Pancreas (tissue), 10 donors: ENCODE measurements at places on chromosomes 7 and 10. TPM values are rescaled to one million over a fixed set of nuclear protein-coding genes. Genes with fewer than 3 reads are reported as not detected.

The RSBN1L gene
- 5.0 TPM for polyA plus RNA-seq

The NUTM2A gene
- polyA plus RNA-seq = 3.6 TPM

The SCART1 gene
- 3.9 TPM for polyA plus RNA-seq

The HHEX gene
- polyA plus RNA-seq = 38.2 TPM

The GIMAP4 gene
- polyA plus RNA-seq = 6.7 TPM

The LRRC61 gene
- 7.1 TPM for polyA plus RNA-seq

The SERPINE1 gene
- polyA plus RNA-seq = 1.9 TPM

DNA sequence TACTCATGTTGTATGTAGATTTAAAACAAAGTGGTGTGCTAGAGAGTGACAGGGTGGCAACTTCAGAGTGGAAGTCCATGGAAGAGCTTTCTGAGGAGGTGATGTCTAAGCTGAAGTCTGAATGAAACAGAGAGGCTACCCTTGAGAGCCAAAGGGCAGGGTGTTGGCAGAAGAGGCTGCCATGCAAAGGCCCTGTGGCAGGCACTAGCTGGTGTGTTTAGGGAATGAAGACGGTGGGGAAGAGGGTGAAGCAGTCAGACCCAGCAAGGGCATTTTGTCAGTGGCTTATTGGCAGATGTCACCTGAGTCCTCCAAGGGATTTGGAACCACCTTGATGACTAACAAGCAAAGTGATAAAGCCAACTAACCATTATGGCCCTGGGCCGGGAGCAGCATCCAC lies 3.7 kb upstream of the CAMK2B start:
- H3K27ac ChIP-seq = no peak overlapping the region
- no peak overlapping the region for H3K4me3 ChIP-seq
- DNase-seq = no peak
- no peaks in the 10 kb centered on the region for H3K36me3 ChIP-seq

DNA sequence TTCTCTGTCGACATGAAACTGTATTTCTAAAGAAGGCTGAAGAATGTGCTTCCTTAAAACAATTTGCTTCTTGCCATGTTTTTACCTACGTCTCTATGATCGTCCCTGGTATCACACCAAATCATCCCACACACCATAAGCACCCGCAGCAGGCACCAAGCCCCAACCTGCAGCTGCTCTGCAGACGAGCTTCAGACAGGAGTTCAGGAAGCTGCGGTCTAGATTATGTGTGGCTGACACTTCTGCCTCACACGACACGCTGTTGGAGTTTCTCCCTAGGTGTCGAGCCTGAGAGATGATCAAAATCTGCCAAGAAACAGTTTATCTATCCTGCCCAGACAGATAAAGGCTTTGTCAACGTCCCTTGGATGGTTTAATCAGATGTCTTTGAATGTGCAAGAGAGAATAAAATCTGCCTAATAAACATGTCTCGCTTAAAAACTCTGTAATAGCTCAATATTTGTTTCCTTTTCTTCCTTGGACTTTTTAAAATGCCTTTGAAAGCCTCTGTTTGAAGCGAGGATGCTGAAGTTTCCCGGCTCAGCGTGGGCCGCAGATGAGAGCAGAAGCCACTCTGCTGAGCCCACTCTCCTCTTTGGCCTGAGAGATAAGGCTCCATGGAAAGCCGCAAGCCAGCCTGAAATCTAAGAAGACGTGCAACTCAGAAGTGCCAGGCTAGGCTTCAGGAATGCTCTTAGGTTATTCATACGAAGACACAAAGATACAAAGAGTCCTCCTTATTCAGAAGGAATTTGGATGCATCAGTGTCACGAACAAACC lies 158.3 kb upstream of the PFKP start:
- no peaks in the 10 kb centered on the region for H3K27me3 ChIP-seq
- DNase-seq = no peak
- H3K27ac ChIP-seq = no peak overlapping the region
- no peak overlapping the region for H3K4me3 ChIP-seq
- H3K36me3 ChIP-seq = no peaks in the 10 kb centered on the region

- H3K27me3 ChIP-seq = no peaks in the 10 kb centered on the region
- no peaks in the 10 kb centered on the region for H3K4me1 ChIP-seq
- H3K27ac ChIP-seq = no peak overlapping the region
- H3K36me3 ChIP-seq = no peaks in the 10 kb centered on the region
- H3K4me3 ChIP-seq = no peak overlapping the region
These were observed 423.4 kb upstream of the DPP6 start for GRCh38 chr7:153628825-153629224.

DNA sequence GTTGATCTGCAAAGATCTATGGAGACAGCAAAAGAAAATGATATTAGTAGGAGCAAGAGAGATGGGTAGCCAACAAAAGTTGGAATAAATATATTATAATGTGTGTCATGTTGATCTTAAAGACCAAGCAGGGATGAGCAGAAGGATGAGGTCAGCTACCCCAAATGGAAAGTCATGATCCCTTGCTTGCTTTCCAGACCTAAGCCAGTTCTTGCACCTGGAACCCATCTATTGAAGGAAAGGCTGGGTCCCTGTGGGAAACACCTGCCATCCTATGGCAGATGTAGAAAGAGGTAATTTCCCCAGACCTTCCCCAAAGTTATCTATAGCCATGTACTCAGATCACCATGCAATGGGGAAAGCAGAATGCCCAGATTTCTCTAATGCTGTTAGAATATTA lies 52.5 kb downstream of the LYZL2 start:
- no peaks in the 10 kb centered on the region for H3K4me1 ChIP-seq
- no peak for DNase-seq
- no peak overlapping the region for H3K27ac ChIP-seq
- H3K27me3 ChIP-seq = no peaks in the 10 kb centered on the region
- H3K4me3 ChIP-seq = no peak overlapping the region

GRCh38 chr10:23384364-23384763 lies 39.8 kb upstream of the C10orf67 start:
- no peak overlapping the region for H3K4me3 ChIP-seq
- H3K36me3 ChIP-seq = no peaks in the 10 kb centered on the region
- no peak overlapping the region for H3K27ac ChIP-seq
- no peaks in the 10 kb centered on the region for H3K4me1 ChIP-seq
- H3K27me3 ChIP-seq = no peaks in the 10 kb centered on the region

- no peaks in the 10 kb centered on the region for H3K4me1 ChIP-seq
- H3K27ac ChIP-seq = no peak overlapping the region
These were observed 50.0 kb upstream of the GRB10 start for GRCh38 chr7:50832744-50833143.

DNA sequence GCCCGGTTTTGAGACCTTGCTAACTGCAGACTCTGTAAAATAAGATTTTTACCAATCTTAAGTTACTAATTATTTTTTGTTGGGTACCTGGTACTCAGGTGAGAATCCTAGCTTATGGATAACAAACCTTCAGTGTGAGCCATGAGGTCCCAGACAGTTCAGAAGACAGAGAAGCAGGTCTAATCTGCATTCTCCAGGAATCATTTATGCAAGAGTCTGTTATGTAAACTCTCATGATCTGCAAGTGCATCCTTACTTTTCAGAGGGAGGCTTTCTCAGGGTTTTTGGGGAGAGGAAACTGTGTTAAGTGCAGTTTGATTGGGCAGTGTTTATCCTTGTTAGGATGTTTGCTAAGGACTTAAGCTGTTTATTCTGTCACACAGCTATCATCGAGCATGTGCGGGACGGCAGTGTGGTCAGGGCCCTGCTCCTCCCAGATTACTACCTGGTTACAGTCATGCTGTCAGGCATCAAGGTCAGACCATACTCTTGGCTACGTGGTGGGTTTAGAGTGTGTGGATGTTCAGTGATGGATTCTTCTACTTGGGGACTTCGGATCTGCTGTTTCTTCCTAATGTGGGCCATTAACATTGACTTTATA lies 50.2 kb downstream of the SND1 start:
- H3K27ac ChIP-seq = no peak overlapping the region
- no peak for DNase-seq
- no peaks in the 10 kb centered on the region for H3K27me3 ChIP-seq
- no peaks in the 10 kb centered on the region for H3K4me1 ChIP-seq

DNA sequence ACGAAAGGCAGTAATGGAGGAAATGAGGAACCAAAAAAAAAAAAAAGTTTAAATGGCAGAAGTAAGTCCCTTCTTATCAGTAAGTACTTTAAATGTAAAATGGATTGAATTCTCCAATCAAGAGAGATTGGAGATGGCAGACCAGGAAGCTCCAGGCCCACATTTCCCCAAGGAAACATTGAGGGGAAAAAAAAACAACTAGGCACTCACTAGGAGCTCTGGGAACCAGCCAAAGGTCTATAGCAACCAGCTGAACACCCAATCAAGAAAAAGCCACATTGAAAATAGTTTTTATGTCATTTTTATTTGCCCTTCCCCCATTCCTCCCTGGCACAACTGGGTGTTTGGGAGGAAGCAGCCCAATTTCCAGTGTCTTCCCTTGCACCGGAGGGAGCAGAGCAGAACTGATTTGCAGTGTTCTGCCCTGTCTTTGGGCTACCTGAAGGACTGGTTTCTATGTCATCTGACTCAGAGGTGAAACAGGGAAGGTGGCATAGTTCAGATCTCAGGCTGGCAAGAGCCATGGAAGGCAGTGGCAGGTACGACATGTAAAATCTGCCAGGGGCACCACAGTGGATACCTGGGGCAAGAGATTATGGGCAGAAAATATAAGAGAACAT lies 121.9 kb downstream of the SMURF1 start:
- H3K36me3 ChIP-seq = no peaks in the 10 kb centered on the region
- no peak overlapping the region for H3K27ac ChIP-seq
- no peaks in the 10 kb centered on the region for H3K27me3 ChIP-seq
- H3K4me1 ChIP-seq = no peaks in the 10 kb centered on the region
- H3K4me3 ChIP-seq = no peak overlapping the region

GRCh38 chr10:48645600-48645999 lies 39.1 kb upstream of the WDFY4 start:
- no peak overlapping the region for H3K4me3 ChIP-seq
- no peaks in the 10 kb centered on the region for H3K4me1 ChIP-seq
- H3K27ac ChIP-seq = no peak overlapping the region
- no peak for DNase-seq
- no peaks in the 10 kb centered on the region for H3K27me3 ChIP-seq
- H3K36me3 ChIP-seq = no peaks in the 10 kb centered on the region

DNA sequence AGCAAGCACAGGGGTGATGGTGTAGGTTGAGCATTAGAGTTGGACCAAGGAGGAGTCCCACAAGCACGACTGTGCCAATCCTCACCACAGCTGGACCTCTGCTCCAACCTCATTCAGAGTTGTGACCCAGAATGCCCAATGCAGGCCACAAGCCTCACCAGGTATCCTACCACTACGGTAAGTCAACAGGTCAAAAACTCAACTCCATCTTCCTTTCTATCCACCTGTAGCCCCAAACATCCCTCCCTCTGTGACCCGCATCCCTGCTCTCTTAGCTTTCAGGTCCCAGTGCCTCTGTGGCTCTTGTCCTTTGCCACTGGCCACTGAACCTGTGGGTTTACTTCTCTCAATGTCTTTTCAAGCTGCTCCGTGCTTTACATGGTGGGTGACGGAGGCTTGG lies 112.8 kb downstream of the PIP4K2A start:
- no peaks in the 10 kb centered on the region for H3K27me3 ChIP-seq
- H3K4me1 ChIP-seq = no peaks in the 10 kb centered on the region
- no peak overlapping the region for H3K4me3 ChIP-seq
- no peak overlapping the region for H3K27ac ChIP-seq

DNA sequence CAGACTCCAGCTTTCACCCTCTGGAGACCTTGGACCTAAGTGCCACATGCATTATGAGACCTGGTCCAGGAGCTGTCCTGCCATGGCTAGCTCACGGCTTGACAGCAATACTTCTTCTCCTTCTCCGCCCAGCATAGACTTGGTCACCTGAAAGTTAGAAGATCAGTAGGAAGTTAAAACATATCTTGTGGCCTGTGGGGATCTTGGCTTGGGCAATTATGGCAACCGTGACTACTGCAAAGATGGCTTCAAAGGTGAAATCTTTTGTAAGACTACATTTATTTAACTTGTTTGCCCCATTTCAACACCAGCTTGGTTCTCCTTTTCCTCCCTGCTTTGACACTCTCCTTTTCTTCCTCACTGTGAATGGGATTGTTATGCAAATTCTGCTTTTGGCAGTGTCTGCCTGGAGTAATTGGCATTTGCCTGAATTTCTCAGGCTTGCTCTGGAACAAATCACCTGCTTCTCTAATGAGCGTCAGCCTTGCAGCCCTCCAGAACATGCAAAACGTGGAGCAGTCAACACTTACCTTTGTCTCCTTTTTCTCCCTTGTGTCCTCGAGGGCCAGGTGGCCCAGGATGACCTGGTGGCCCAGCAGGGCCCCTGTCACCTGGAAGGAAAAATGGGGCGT lies 53.4 kb downstream of the COL17A1 start:
- H3K4me1 ChIP-seq = peaks cover 4% of the 10 kb centered on the region
- H3K27ac ChIP-seq = no peak overlapping the region
- H3K36me3 ChIP-seq = no peaks in the 10 kb centered on the region
- H3K4me3 ChIP-seq = no peak overlapping the region

GRCh38 chr10:129385600-129385999 lies 81.4 kb upstream of the MGMT start:
- no peaks in the 10 kb centered on the region for H3K4me1 ChIP-seq
- no peaks in the 10 kb centered on the region for H3K36me3 ChIP-seq
- no peak for DNase-seq
- no peak overlapping the region for H3K27ac ChIP-seq

- no peaks in the 10 kb centered on the region for H3K36me3 ChIP-seq
- no peak overlapping the region for H3K4me3 ChIP-seq
- H3K27ac ChIP-seq = no peak overlapping the region
- H3K27me3 ChIP-seq = no peaks in the 10 kb centered on the region
- no peaks in the 10 kb centered on the region for H3K4me1 ChIP-seq
- no peak for DNase-seq
These were observed 188.4 kb upstream of the CACNA2D1 start for GRCh38 chr7:82631998-82632397.

GRCh38 chr7:151314401-151314800 lies 27.2 kb upstream of the NUB1 start:
- H3K4me3 ChIP-seq = no peak overlapping the region
- no peak for DNase-seq
- H3K27ac ChIP-seq = no peak overlapping the region
- no peaks in the 10 kb centered on the region for H3K27me3 ChIP-seq
- H3K36me3 ChIP-seq = no peaks in the 10 kb centered on the region

- no peaks in the 10 kb centered on the region for H3K36me3 ChIP-seq
- no peak for DNase-seq
- no peak overlapping the region for H3K4me3 ChIP-seq
- no peaks in the 10 kb centered on the region for H3K4me1 ChIP-seq
- H3K27me3 ChIP-seq = no peaks in the 10 kb centered on the region
- no peak overlapping the region for H3K27ac ChIP-seq
These were observed 152.4 kb upstream of the SLC26A5 start for GRCh38 chr7:103598326-103598905.
